ENCODE measurements at places on chromosomes 1 and 21.

DNA sequence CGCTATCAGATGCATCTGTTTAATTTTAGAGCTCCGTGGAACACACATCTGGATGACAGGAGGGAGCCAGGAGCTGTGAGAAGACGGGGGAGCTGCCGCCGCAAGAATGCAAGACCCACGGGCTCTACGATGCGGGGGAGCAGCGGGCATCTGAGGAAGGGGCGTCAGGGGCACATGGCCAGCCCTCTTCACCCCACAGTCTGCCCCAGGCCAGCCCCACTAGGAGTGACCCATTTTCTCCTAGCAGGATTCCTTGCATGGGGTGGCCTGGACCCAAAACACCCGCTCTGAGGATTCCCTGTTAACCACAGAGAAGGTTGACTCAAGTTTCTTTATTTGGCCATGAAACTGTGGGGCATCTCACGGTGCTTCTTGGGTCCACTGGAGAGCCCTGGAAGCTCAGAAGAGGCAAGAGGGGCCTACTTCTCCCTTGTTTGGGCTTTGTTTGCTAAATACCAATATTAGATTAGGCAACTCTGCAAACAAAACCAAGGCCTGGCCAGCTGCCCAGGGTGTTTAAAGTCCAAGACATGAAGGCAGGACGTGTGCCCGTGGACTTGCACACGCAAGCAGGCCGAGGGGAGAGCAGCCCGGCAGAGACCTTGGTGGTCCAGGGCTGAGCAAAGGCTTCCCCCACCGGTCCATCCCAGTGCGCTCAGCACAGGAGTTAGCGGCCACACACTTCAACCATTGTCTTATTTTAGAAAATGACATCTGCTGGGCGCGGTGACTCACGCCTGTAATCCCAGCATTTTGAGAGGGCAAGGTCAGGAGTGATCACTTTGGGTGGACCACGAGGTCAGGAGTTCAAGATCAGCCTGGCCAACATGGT, 89.8 kb downstream of the DHRS3 start:
- no peak for DNase-seq

GRCh38 chr1:33384040-33384812, 46.7 kb downstream of the PHC2 start:
- no peak for DNase-seq

GRCh38 chr1:15836772-15837669, 10.5 kb upstream of the SPEN start:
- no peak for DNase-seq

GRCh38 chr1:95203908-95204437, 30.0 kb upstream of the RWDD3 start:
- no peak for DNase-seq

GRCh38 chr1:230752407-230752806, 5.2 kb downstream of the CAPN9 start:
- peak; percentile 89 for DNase-seq

DNA sequence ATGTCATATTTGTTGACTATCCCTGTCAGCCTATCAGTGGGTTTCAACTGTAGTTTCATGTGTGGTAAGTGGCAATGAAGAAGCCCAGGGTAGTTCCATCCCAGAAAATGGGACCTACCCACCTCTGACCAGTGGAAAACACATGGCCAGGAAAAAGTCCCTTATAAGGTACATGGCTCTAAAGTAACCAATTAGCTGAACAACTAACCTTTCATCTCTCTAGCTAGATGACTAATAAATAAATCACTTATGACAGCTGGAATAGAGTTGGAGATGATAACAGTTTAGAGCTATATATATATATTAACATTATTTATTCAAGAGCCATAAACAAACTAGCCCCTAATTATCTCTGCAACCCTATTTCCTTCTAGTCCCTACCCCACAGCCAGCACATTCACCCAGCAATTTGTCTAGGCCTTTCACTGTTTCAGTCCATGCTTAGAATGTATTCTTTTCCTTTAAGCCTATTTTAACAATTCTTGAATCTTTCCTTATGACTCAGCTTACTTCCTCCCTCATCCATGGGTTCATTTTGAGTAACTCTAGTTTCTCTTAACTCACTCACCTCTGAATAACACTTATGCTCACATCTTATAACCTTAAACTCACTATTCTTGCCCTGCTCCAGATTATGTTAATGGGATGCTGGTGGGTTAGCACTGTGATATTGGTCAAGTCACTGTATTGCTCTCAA, 83.7 kb downstream of the TNFSF18 start:
- no peak for DNase-seq

- no peak for DNase-seq
These were observed 49.0 kb downstream of the BRINP2 start for GRCh38 chr1:177219554-177220458.

- no peak for DNase-seq
These were observed 7.7 kb downstream of the SHISAL2A start for GRCh38 chr1:52640697-52641096.

DNA sequence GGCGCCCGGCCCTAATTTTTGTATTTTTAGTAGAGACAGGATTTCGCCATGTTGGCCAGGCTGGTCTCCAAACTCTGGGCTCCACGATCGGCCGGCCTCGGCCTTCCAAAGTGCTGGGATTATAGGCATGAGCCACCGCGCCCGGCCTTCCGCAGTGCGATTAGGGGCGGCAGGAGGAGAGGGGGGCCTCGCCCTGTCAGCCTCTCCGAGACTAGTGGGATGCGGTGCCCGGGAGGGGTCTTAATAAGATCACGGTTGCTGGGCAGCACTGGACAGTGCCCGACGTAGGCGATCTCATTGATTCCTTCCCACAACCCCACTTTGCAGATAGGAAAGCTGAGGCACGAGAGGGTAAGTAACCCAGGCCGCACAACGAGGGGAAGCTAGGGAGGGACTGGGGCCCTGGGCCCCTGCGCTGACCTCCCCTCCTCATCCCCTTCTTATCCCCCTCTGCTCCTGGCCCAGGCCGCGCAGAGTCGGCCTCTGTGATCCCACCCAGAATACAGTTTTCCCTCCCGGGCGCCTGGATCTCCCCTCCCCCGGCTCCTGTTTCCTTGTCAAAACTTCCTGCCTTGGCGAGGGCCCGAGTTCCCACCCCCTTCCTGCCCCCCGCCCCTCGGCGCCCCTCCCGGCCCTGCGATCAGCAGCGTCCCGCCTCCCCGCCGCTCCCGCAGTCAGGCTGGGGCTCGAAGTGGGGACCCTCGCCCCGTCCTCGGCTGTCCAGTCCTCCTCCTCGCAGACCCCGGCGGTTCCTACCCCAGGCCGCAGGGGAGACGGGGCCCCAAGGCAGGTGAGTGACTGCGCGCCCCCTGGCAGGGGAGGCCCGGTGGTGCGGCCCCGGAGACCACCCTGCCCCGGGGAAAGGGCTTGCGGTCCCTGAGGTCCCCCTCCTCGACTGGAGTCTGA, at the start of gene PEAR1:
TSS of gene PEAR1 (plus strand) at position 671 of the 906 bp plus-strand sequence. CDS start 10,209 bp downstream, outside the sequence.
- DNase-seq: no peak

DNA sequence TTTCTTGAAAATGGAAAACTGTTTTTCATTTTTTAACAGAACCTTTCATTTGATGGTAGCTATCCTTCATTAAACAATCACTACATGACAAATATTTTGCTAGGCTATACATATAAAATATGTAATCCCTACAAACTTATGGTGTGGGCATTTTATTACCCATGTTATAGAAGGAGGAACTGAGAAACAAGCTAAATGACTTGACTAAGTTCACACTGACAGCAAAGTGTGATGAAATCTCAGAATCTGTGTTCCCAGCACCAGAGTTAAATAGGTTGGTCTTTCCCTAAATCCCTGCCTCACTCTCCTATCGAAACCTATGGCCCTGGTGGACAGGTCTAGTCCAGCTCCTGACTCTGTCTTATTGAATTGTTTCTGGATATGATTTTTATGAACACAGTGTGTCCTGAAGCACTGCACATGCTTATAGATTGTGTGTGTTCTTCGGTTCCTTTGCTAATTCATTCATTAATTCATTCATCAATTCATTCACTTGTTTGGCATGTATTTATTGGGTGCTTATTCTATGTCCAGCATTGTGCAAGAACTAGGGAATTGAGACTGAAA, 301.0 kb downstream of the GRIK1 start:
- no peak for DNase-seq

GRCh38 chr1:32989160-32990050, 24.8 kb upstream of the RNF19B start:
- no peak for DNase-seq

GRCh38 chr1:51840743-51841461, 37.6 kb downstream of the NRDC start:
- no peak for DNase-seq

DNA sequence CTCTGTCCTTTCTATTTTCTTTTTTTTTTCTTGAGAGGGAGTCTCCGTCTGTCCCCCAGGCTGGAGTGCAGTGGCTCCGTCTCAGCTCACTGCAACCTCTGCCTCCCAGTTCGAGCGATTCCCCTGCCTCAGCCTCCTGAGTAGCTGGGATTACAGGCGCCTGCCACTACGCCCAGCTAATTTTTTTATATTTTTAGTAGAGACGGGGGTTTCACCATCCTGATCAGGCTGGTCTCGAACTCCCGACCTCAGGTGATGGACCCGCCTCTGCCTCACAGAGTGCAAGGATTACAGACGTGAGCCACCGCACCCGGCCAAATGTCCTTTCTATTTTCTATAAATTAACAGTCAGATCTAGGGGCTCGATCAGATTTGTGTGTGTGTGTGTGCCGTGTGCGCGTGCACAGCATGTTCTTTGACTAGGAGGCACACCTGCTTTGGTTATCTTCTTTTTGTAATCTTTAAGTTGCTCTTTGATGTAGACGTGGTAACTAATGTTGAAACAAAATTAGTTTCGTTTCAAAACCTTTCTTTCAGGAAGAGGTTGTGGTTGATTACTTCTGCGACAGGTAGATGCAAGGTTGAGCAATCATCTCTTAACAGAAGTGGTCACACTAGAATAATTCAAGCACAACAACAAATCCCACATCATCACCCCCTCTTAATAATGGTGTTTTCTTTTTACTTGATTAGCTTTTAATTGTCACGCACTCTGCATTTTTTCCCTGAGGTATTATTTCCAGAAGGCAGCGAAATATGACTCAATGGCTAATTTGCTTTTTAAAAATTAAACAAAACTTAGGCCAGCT, 779 bp upstream of the DEGS1 start:
- DNase-seq: peak; percentile 64

Measured in NCI-H774 (cell line).